ENCODE measurements at places on chromosomes 12 and 14. TPM values are rescaled to one million over a fixed set of nuclear protein-coding genes. Genes with fewer than 3 reads are reported as not detected.

DNA sequence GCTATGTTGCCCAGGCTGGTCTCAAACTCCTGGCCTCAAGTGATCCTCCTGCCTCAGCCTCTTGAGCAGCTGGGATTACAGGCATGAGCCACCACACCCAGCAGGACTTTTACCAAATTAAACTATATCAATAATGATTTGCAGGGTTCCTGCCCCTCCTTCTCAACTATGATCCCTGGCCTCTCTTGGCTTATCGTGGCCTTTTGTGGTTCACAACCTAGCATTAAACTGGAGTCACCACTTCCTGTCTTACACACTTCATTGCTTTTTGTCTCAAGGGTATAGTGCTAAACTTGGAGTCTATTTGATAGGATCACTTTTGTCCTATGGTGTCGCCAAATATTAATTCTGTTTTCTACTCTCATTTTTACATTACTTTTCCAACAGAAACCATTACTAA lies 64.5 kb downstream of the SEC23A start:
- DNase-seq = no peak

DNA sequence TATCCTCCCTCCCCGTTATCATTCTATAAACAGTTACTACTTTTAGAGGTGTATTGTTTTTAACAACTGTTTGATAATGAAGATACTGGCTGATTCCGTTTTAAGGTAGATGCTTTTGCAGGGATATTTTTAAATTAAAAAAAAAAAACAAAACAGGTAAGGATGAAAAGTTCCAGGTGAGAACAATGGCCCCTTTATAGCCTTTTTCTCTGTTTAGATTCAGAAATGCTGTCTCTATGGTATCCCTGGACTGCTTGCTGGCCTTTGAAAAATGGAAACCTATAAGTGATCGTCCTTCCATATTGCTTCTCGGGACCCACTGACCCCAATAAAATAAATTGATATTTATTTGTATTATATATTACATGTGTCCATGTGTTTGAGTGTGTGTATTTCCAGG lies 23.2 kb upstream of the ANO6 start:
- no peak for DNase-seq

DNA sequence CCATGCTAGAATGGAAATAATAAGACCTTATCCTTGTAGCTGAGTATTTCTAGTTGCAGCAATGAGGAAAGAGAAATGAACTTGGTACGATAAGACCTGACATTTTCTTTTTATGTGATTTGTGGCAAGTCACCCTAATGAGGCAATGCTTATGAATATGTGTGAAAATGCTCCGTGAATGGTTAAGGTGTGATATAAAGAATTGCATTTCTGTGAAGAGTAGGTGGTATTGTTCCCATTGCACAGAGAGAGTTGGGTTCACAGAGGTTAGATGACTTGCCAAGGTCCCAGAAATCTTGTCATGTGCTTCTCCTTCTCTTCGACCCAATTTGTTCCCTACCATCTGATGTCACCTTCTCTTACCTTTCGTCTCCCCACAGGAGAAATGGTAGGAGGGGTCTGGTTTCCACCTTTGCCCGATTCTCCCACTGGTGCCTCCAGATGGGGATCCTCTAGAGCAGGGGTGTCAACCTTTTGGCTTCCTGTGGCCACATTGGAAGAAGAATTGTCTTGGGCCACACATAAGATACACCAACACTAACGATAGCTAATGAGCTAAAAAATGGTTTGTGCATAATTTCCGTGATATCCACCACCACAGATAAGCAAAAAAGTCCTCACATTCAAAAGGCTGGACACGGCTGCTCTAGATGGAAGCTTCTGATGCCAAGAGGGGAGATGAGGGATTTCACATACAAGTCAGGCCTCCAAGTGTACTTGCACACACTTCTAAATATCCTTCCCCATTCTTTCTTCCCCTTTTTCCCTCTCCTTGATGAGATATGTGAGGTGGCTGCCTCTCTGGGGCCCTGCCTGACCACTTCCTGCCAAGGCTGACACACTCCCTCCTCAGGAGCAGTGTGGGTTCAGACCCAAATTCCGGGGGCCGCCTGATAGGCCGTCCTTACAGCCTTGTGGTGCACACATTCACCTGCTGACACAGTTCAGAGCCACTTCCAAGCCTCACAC lies 96.1 kb downstream of the PLXNC1 start:
- DNase-seq = peak; percentile 74

- DNase-seq = no peak
Observed at GRCh38 chr12:25615119-25615518, 62.0 kb upstream of the LMNTD1 start.

DNA sequence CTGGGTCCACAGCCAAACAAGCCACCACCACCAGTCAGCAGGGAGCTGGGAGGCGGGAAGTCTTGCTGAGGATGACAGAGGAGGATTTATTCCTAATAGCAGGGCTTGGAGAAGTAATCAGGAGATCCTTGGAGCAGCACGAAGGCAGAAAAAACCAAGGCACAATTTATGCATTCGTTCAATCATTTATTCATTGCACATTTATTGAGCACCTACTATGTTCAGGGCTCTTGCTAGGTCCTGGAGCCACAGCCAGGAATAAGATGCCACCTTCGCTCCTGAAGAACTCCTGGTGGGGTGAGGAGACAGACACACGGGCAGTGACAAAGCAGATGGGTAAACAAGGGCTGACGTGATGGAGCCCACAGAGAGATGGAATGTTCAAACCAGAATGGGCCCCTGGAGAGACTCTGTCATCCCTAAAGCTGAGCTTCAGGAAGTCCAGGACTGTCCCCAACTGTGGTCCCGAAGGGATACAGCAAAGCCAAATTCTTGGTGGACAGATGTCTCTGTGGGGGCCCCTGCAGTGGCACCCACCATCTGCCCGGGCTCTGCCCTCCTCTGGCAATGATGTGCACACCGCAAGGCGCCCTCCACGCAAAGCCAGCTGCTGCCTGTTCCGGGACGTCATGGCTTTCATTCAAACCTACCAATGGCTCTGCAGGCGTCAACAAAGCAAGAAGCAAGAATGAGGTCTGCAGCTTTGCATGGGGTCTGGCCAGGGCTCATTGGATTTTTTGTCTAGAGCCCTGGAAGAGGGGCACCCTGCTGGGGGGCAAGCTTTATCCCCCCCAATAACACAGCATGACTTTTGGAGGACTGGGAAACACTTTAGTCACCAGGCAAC lies 3.0 kb upstream of the TESC start:
- no peak for DNase-seq

DNA sequence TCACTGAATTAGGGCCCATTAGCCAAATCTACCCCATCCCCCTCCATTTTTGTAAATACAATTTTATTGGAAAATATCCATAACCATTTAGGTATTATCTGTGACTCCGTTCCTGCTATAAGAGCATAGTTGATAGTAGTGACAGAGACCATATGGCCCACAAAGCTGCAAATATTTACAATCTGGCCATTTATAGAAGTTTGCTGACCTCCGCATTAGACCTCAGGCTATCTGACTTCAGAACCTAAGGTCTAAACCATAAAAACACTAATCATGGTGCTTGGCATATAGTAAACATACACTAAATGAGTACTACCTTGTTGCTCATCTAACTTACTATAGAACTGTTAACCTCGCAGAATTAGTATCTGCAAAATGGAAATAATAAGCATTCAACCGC lies 124.8 kb downstream of the NPAS3 start:
- no peak for DNase-seq

GRCh38 chr12:31456562-31456961 lies 130.6 kb upstream of the SINHCAF start:
- DNase-seq = no peak

DNA sequence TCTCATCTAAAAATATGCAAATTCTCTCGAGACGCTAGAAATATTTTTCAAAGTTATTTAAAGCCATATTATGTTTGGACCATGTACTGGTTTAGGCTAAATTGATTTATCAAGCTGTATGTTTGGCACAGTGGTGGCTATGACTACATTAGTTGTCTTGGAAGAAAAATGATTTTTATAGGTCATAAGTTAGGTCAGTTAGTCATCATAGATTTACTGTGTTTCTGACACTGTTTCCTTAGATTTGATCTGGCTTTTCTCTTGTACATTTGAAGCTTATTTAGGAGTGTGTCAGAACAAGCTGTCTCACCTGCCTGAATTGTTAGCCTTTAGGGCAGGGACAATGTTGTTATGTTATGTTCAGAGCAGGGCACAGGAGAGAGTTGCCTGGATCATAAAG lies 161.1 kb upstream of the FBXO33 start:
- no peak for DNase-seq

GRCh38 chr12:79547044-79547734 lies 143.6 kb downstream of the PAWR start:
- no peak for DNase-seq

The CLECL1 gene
- 6.5 TPM for total RNA-seq

The PPP1R12A gene
- total RNA-seq = 75.7 TPM

The KSR2 gene
- 0.45 TPM for total RNA-seq

The MYO1H gene
- not detected for total RNA-seq

The KRT83 gene
- not detected for total RNA-seq

The GUCY2C gene
- not detected for total RNA-seq
